A172 (cell line): ENCODE measurements at places on chromosomes 2 and 18. TPM values are rescaled to one million over a fixed set of nuclear protein-coding genes. Genes with fewer than 3 reads are reported as not detected.
A peak's percentile ranks its signal among the peaks of the same experiment; 100 is the strongest.

GRCh38 chr2:180416627-180417026, 409.5 kb upstream of the CWC22 start:
- no peak for DNase-seq

Gene PSTPIP2
- total RNA-seq, result 2.8 and 3.9 TPM in 2 replicates

Gene GTF2A1L
- 0.62 TPM in 1 of 2 replicates, not detected in the other for total RNA-seq

- no peak for DNase-seq
Measured at GRCh38 chr2:199339891-199340605, 117.7 kb downstream of the SATB2 start.

- peak; percentile 36 for DNase-seq
Measured at GRCh38 chr2:206989311-206989710, 50.0 kb downstream of the CPO start.

Gene TMEM127
- total RNA-seq, result 35.0 and 37.8 TPM in 2 replicates

DNA sequence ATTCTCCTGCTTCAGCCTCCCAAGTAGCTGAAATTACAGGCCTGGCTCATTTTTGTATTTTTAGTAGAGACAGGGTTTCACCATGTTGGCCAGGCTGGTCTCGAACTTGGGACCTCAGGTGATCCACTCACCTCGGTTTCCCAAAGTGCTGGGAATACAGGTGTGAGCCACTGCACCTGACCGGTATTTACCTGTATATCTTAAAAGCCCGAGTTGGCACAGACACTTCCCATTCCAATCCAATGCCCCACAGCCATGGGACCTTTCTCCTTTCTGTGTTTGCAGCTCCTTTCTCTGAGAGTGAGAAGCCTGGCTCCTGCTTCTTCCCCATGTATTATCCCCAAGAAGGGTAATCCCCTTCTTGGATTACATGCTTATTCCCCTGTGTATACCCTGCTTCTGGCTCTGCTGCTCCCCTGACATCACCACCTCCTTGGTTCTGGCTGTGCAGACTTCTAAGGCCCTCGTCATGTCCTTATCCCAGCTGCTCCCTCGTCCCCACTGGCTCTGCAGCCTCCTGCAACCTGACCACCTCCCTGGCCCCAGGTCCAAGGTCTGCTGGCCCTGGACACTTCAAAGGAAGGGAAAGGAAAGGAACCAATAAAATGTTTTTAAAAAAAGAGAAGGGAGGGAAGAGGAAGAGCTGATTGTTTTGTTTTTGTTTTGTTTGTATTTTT, 52.8 kb downstream of the INPP5D start:
- DNase-seq, result no peak

Gene AMMECR1L
- total RNA-seq, result 12.3 and 15.8 TPM in 2 replicates

- DNase-seq, result no peak
Measured at GRCh38 chr2:38750011-38750890, 910 bp downstream of the SRSF7 start.

GRCh38 chr18:58416704-58417683, 211.9 kb downstream of the ALPK2 start:
- DNase-seq, result peak; percentile 32

GRCh38 chr2:44433895-44434294, 72.1 kb downstream of the CAMKMT start:
- no peak for DNase-seq

Gene DNAJC5G
- not detected in 2 replicates for total RNA-seq

DNA sequence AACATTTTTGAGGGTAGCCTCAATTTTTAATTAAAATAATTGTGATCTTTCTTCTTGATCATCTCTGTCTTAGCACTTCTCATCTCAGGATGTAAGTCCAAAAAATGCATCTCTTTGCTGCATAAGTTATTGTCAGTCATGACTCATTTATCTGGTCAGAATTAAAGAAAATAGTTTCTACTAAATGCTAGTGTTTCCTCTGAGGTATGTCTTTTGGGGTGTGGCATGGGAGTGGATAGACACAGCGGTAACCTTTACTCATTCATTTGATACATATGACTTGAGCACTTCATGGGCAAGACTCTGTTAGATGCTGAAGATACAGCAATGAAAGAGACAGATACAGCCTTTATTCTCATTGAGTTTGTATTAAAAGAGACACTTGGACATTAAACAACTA, 284.7 kb downstream of the IRS1 start:
- peak; percentile 64 for DNase-seq

Gene FBXO36
- total RNA-seq, result 3.3 and 3.8 TPM in 2 replicates

GRCh38 chr18:11204020-11204419, 54.7 kb upstream of the PIEZO2 start:
- no peak for DNase-seq

DNA sequence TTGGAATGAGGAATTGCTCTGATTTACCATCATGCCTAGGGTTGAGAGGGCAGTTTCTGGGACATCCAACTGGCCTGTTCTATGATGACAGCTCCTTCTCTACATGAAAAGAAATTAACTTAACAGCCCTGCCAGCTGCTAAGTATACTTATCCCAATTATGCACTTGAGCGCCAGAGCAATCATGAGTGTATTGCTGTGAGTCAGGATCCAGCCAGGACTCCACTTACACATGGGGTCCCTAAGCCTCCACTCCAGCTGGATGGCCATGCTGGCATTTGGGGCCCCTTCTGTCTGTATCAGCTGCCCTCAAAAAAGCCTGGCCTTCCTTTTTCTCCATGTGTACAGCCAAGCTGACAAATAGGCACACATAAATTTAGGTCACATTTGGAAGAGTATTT, 481.9 kb downstream of the TMX3 start:
- DNase-seq, result no peak

Gene SCN9A
- total RNA-seq, result 6.3 and 8.2 TPM in 2 replicates

DNA sequence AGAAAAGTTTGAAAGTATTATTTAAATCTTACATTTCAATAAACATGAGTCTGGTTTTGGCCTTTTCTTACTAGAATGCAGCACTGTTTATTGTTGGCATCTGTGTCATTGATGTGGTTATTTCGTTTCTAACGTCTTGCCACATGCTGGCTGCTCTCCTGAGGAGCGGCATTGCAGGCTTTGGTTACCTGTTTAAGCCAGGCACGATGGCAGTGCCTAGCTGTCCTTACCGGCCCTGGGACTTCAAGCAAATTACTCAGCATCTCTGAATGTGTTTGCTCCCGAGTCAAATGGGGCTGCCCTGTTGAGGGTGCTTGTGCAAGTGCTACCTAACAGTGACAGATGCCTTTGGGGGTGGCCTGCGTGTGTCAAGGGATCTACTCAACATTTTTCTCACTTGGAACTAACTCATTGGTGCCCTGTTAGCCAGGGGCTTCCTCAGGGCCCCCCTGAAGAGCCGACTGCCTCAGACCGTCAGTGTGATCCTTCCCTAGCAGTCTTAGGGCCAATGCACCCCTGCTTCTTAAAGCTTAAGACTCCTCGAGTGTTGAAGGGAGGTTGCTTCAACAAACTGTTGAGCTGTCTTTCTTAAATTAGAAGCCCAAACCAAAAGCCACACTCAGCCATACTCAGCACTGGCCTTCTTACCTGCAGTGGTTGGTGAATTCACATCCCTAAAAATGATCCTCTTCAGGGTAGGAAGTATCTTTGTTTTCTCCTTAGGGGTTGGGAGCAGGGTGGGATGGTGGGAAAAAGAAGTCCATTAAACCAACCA, 151.5 kb downstream of the NCK2 start:
- no peak for DNase-seq

Gene NT5C1B
- not detected in 2 replicates for total RNA-seq

Gene ARHGAP15
- not detected in 2 replicates for total RNA-seq

GRCh38 chr2:233705911-233706506, 6.7 kb upstream of the UGT1A5 start:
- peak; percentile 30 for DNase-seq

DNA sequence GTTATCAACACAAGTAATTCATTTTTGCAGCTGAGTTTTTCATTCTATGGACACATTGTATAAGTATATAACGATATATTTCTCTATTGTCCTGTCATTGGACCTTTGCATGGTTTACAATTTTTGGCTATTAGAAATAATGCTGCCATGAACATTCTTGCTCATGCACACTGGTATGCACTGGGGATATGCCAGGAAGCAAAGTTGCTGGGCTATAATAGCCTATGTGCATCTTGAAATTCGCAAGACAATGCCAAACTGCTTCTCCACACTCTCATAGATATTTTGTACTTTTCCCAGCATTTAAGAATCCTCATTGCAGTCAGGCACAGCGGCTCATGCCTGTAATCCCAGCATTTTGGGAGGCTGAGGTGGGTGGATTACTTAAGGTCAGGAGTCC, 852.6 kb upstream of the ID2 start:
- no peak for DNase-seq

Gene CGREF1
- total RNA-seq, result 0.17 and 0.40 TPM in 2 replicates

GRCh38 chr2:37820471-37820986, 104.6 kb upstream of the RMDN2 start:
- DNase-seq, result no peak
